ENCODE measurements at places on chromosomes 6 and 20.

DNA sequence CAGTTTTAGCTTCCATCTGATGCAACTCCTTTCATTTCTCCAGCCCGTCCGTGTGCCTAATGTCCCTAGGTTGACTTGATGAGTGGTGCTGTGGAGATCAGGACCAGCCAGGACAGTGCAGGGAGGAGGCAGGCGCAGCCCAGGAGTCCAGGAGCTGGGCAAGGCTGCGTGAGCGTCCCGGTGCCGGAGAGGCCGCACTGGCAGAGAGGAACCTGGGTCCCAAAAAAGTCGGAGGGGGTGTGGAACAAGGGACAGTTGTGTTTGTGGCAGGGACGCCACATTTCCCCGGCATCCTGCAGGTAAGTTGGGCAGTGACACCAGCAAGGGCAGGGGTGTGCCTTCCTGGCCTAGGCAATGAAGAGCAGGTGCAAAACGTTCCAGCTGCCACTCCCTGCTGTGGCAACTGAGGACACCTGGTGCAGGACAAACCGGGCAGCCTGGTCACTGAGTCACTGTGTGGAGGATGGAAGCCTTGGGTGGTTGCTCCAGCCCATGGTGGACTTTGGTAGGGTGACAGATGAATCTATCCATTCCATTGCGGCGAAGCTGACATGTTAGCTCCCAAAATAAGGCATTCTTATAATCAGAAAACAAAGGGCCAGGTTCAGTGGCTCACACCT, 53.2 kb downstream of the RAMACL start:
- no peak for DNase-seq

GRCh38 chr20:1998193-1998520, 4.3 kb upstream of the PDYN start:
- DNase-seq: no peak

- DNase-seq: no peak
These were observed 21.6 kb downstream of the SASH1 start for GRCh38 chr6:148364056-148364824.

- DNase-seq: no peak
These were observed 182.2 kb downstream of the AKAP7 start for GRCh38 chr6:131317516-131317915.

DNA sequence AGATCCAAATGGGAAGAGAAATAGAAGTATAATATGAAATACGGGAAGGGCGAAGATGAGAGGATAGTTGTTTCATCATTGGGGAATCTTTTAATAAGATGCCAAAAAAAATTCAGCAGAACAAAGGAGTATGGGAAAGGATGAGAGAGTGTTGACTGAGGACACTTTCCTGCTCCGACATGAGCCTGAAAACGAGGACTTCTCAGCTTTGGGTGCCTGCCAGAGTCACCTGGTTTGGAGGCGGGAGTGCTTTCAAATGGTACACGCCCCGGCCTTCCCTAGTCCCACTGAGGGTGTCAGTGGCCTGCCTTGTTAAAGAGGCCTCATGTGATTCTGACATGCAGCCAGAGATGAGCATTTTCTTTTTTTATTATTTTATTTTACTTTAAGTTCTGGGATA, 250.9 kb downstream of the ANKRD60 start:
- no peak for DNase-seq

GRCh38 chr6:106048336-106048735, 37.8 kb upstream of the PRDM1 start:
- no peak for DNase-seq

- DNase-seq: no peak
These were observed 466.0 kb downstream of the GJA1 start for GRCh38 chr6:121901432-121901831.

DNA sequence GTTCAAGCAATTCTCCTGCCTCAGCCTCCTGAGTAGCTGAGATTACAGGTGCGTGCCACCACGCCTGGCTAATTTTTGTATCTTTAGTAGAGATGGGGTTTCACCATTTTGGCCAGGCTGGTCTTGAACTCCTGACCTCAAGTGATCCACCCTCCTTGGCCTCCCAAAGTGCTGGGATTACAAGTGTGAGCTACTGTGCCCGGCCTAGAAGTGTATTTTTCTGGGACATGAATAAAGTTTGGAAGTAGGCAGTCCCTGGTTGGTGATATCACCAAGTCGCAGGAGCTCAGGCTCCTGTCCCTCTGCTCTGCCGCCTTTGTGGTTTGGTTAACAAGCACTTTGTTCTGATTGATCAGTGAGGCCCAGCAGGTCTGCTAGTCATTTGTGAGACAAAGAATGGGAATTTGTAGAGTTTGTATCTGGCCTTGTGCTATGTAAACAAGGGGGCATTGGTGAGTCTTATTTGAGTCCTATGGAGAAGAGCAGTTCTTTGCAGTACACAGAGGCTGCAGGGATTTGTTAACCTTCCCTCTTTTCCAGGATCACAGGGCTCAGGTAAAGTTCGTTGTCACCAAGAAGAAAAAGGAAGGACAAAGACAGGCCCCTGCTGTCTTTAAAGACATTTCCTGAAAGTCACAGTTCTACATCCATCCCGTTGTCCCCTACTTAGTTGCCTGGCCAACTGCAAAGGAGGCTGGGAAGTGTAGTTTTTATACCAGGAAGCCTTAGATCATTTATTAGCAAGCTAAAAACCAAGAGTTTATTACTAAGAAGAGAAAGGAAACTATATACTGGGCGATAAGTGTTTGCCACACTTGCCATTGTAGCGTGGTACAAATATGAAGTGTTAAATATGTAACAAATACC, 13.1 kb downstream of the MTHFD1L start:
- DNase-seq: no peak

- DNase-seq: no peak
These were observed 913.0 kb downstream of the C6orf118 start for GRCh38 chr6:164396071-164397047.

- no peak for DNase-seq
These were observed 237.0 kb downstream of the LRFN2 start for GRCh38 chr6:40349901-40350746.

GRCh38 chr20:52270696-52271095, 79.1 kb upstream of the ZFP64 start:
- no peak for DNase-seq

- no peak for DNase-seq
These were observed 14.5 kb downstream of the CD24 start for GRCh38 chr6:106959985-106960384.

GRCh38 chr20:57505979-57506378, 19.0 kb downstream of the CTCFL start:
- DNase-seq: no peak

- DNase-seq: no peak
These were observed 372.0 kb upstream of the FLRT3 start for GRCh38 chr20:14709439-14709838.

DNA sequence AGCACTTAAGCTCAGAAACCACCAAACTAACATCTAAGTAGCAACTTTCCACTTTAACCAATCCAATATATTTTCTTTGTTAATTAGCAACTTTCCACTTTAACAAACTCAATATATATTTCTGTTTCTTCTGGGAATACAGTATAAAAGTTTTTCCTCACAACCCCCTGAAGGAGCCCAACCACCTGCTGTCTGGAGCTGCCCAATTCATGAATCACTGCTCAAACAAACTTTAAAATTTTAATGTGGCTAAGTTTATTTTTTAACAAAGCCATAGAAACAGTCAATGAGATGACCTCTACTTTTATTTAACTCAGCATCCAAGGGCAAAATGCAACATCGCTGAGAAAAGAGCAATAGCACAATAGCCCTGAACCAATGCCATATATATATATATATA, 500.1 kb downstream of the EPM2A start:
- no peak for DNase-seq

DNA sequence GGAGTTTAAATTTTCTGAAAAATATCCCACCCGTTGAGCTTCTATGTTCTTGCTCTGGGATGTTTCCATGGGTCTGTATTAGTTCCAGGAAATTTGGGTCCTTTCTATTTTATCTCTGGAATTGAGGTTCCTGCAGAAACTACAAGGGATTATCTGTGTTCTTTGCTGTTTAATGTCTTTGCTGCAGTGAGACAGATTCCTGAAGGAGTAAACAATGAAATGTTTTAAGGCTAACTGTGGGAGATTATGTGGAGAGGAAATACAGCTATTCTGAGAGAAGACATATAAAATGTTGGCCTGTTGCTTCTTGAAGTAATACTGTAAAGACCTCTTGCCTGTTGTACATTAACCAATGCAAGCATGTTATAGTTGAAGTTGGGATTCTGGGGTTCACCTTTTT, 43.5 kb downstream of the SAMD5 start:
- no peak for DNase-seq

GRCh38 chr6:144662812-144663365, 377.8 kb downstream of the UTRN start:
- DNase-seq: no peak

DNA sequence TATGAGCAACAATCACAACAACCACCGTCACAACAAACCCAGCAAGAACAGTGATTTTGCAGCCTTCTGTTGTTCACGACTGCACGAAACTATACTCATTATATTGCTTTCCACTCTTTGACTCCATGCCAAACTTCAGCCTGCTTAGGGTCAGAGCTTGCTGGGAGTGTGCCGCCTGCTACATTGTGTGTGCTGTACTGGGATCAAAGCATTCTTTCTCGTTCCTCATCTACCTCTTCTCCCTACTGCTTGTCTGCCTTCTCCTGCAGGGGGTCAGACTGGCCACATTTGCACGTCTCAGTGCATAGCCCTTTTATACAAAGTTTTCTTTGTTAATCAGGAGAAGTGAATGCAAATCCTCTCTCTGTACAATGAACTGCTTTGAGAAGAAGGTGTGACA, 401.6 kb upstream of the CITED2 start:
- DNase-seq: no peak

DNA sequence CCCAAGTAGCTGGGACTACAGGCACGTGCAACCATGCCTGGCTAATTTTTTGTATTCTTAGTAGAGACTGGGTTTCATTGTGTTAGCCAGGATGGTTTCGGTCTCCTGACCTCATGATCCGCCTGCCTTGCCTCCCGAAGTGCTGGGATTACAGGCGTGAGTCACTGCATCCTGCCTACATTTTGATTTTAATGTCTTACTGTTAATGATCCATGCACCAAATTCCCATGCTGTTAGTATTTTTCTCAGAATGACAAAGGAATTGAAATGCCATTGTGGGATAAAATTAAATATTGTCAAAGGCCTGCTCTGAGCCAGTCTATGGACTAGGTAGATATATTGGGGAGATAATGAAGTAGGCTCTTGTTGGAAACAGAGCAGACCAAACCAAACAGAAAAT, 28.2 kb downstream of the CBFA2T2 start:
- DNase-seq: no peak

GRCh38 chr6:19833947-19834346, 3.2 kb upstream of the ID4 start:
- DNase-seq: no peak

DNA sequence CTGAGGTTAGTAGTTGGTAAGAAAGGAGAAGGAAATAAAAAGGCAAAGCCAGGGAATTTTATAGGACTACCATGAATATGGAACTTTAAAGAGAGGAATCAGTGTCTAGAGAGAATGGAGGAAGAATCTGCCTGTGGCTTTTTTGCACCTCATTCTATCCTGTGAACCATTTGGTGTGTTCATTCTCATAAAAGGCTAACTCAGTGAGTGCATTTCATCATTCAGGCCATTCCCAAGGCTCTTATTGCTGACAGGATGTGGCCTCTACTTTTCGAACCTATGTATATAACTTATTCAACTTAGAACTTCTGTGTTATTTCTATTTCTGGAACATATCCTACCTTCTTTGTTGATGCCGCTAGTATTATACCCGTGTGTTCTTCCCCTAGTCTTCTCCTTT, 27.1 kb downstream of the HSF2 start:
- DNase-seq: no peak

GRCh38 chr6:148768646-148769270, 21.9 kb downstream of the UST start:
- DNase-seq: no peak

DNA sequence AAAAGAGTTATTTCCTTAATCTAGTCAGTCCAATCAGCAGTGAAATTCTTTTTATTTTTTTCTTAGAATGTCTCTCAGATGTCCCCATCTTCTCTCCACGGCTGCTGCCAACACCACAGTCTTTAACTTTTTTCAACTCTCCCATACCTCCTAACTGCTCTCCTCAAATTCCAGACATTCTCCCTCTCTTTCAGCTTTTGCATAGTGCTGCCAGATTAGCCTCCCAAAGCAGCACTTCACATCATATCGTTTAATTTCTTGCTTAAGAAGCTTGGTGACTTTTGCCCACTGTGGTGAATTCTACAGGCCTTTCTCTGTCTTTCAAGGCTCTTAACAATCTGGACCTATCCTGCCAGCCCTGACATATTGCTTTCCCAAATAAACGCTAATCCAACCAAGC, 233.4 kb downstream of the UST start:
- DNase-seq: no peak

- DNase-seq: no peak
These were observed 1.3 kb upstream of the PTK6 start for GRCh38 chr20:63538204-63539091.

DNA sequence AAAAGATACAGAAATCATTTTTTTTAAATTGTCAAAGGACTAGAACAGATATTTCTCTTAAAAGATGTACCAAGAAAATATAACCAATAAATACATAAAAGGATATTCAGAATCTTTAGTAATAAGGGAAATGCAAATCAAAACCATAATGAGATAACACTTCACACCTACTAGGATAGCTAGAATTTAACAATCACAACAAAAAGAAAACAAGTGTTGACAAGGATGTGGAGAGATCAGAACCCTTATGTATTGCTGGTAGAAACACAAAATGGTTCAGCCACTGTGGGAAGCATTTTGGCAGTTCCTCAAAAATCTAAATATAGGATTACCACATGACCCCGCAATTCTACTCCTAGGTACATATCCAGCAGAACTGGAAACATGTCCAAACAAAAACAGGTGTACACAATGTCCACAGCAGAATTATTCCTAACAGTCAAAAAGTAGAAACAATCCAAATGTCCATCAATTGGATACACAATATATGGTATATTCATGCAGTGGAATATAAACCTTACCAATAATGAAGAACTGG, 211.0 kb downstream of the LRFN2 start:
- no peak for DNase-seq

DNA sequence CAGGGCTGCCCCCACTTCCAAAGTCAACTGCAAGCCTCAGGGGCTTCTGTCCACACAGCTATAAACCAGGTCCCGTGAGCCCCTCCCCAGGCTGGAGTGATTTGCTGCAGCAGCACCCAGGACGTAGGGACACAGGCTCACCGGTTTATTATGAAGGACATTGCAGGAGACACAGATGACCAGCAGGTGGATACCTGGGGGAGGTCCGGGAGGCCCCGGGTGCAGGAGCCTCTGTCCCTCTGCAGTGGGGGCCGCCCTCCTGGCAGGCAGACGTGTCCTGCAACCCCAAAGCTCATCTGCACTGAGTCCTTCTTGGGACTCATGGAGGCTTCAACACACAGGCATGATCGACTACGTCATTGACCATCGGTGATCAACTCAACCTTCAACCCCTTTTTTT, 14.5 kb upstream of the NTSR1 start:
- no peak for DNase-seq

DNA sequence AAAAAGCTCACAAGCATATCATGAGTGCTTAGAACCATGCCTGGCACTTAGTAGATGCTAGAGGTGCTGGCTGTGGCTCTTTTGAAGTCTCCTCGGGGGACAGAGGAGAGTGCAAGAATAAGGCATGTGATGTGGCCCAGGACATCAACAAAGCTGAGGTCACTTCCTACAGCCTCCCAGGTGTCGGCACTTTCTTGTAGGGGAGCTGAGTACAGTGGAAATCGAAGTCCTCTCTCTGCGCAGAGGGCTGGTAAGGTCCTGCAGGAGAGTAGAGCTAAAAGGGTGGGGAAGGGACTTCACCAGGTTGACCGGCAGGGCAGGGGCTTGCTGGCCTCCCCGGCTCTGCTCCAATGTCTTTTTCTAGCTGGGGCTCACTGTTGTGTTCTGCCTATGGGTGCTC, 11.2 kb downstream of the SLC13A3 start:
- DNase-seq: no peak

GRCh38 chr6:112485827-112486212, 138.7 kb downstream of the RFPL4B start:
- no peak for DNase-seq
